ENCODE measurements at places on chromosomes 5 and 9.

- no peak for DNase-seq
These were observed 3.2 kb upstream of the TMEM171 start for GRCh38 chr5:73117088-73117740.

- DNase-seq: no peak
These were observed 2.8 kb downstream of the OR1L8 start for GRCh38 chr9:122580360-122580759.

GRCh38 chr9:69178583-69179011 lies 4.5 kb downstream of the TJP2 start:
- DNase-seq: peak; percentile 26

GRCh38 chr9:93918061-93918460 lies 37.1 kb downstream of the BARX1 start:
- no peak for DNase-seq

DNA sequence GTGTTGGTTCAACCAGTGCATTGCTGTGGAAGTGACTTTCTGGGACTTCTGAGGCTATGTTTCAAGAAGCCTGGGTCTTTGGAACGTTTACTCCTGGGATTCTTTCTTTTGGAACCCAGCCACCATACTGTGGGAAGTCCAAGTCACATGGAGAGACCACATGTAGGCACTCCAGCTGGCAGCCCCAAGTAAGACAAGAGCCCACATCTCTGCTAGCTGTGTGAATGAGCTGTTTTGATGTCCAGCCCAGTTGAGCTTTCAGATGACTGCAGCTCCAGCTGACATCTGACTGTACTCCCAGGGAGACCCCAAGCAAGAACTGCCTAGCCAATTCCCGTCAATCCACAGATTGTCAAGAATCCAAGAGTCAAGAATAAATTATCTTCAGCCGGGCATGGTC lies 60.1 kb upstream of the SPATA31D4 start:
- DNase-seq: no peak

Measured in CD4-positive, alpha-beta T cell treated with Interleukin-12 subunit alpha and Interleukin-12 subunit beta, for 1 hour (primary cell).